ENCODE measurements at places on chromosomes 1 and 21.
A peak's percentile ranks its signal among the peaks of the same experiment; 100 is the strongest.

DNA sequence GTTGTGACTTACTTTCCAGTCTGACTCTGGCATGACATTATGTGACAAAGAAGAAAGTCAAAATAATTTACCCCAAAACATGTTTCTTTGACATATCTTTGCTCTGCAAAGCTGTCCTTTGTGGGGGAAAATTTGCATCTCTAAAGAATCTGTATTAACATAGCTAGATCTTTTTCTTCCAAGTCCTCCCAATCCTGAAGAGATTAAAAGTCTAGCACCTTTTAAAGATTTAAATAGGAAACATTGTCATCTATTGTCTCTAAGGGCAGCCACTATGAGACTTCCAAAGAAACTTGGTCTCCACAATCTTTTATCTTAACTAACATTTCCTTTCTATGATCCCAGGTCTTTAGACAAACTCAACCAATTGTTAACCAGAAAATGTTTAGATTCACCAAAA is 16.0 kb downstream of the LRRC3 start:
- DNase-seq = no peak

GRCh38 chr1:207021876-207022596 is 10.5 kb downstream of the C1orf116 start:
- no peak for DNase-seq

GRCh38 chr1:111594306-111594693 is 25.3 kb upstream of the RAP1A start:
- DNase-seq = no peak

GRCh38 chr21:15206514-15206913 is 141.7 kb upstream of the NRIP1 start:
- DNase-seq = no peak

DNA sequence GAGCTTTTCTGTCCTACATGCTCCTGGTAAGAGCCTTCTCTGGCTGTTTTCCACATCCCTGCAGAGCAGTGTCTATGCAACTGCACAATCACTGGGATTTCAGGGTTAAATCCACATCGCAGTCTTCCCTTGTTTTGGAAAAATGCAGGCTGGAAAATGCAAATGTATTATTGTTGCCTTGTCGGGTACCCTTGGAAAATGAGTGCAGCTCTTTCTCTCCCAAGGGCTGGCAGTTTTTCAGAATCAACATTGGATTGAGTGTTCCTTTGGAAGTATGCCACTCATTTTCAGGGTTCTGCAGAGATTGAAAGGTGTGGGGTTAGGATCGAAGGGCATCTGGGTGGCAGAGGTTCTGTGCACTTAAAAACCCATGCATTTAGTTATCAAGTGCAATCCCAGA is 3.2 kb downstream of the NOS1AP start:
- DNase-seq = no peak

DNA sequence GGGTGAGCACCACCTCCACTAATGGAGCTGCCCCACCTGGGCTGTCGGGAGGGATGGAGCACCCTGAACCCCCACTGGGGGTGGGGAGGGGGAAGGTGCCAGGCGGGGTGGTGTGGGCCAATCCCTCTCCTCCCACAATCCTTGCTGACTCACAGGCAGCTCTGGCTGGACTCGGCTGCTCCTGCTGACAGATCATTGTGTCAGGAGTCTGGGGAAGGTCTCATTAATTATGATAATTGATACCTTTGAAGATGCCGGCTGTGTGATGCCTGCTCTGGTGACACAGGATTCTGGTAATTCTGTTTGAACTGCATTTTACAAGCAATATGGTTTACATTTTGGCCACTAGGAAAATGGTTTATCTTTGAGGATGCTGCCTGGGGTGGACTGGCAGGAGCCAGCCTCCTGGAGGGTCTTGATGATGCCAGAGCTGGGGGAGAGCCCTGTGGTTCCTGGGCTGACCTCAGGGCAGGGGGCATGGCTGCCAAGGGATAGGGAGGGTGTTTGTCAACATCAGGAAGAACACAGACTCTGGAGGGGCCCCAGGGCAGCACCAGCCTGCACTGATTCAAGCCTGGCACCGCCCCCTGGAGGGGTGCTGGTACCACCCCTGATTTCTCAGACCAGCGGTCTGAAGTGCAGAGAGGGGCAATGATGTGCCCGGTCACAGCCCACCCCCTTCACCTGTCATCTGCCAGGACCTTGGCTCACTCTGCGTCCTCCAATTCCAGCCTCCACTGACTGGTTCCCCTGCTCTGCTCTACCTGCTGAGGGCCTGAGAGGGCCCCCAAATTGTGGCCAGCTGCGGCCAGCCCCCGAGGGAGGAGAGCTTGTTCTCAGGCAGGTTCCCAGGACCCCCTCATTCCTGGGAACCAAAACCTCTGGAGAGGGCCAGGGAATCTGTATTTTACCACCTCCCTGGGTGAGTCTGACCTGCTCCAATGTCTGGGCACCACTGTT is 338.8 kb downstream of the MATN1 start:
- DNase-seq = no peak

DNA sequence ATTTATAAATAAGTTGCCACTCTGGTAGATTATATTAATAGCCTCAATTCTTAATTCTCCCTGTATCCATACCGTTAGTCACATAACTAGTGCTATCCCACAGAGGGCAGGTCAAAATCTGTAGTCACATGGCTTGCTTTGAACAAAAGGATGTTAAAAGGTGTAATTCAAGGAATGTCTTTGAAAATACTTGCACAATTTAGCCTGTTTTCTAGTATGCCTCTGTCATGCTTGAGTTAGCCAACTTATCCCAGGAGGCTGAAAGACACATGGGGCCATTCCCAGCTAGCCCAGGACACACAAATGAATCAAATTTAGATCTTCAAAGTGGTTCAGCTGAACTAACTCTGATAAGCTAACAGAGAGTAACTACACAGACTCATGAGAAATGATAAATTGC is 758.5 kb upstream of the NEGR1 start:
- no peak for DNase-seq

GRCh38 chr21:42465008-42465802 is 30.8 kb downstream of the RSPH1 start:
- no peak for DNase-seq

GRCh38 chr1:54792686-54793282 is 8.3 kb downstream of the TTC22 start:
- DNase-seq = no peak

- no peak for DNase-seq
These were observed 144.7 kb upstream of the SPATA6 start for GRCh38 chr1:48616710-48617109.

DNA sequence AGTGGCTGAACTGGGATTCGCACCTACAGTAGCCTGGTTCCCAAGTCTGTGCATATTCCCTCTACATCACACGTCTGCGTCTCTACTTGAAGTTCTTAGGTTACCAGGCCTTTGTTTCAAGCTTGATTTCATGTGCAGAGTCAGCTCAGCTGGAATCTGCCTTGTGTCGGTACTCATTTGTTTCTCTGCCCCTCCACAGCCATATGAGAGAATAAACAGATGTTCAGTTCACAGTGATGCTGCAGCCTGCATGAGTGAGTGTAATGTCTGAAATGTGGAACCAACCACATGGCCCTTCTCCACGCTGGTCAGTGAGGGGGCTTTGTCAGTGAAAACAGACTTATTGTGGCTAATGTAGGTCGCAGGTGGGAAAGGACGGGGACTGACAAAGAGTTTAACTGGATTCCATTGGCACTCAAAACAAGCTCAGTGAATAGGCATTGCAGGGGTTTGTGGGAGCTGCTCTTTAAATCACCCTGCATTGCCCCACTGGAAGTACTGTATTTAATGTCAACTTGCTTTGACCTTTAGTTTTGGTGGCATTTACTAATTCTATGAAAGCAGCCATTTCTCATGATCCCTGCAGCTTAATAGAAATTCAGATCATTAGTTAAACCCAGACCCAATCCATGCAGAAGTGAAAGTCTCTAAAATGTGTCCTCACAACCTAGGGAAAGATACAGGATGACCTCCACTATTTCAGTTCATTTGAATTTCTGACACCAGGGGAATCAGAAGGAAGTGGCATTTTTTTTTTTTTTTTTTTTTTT is 136.4 kb upstream of the FAM78B start:
- no peak for DNase-seq

- no peak for DNase-seq
These were observed 91.6 kb downstream of the ZNF648 start for GRCh38 chr1:181969902-181970301.

DNA sequence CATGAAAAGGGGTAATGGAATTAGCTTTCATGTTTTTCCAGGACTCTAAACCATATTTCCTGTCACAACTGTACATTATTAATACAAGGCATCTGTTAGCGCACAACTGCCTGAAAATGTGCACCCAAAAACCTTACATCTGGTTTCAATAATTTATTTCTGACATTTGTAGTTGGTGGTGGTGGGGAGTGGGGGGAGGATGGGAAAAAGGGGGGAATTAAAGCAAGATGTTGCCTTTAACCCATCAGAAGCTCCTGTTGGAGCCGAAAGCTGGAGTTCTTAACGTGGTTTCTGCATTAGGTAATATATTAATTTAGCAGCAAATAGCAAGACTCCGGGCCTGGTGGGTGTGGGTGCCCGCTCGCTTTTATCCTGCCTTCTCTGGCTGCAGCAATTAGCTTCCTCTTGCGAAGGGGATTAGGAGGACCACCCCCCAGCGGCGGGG is 36.9 kb upstream of the HHAT start:
- DNase-seq = peak; percentile 86

GRCh38 chr1:9401080-9401453 is 108.4 kb downstream of the SPSB1 start:
- no peak for DNase-seq

- DNase-seq = no peak
These were observed 16.1 kb upstream of the ATP1B1 start for GRCh38 chr1:169090308-169090899.

DNA sequence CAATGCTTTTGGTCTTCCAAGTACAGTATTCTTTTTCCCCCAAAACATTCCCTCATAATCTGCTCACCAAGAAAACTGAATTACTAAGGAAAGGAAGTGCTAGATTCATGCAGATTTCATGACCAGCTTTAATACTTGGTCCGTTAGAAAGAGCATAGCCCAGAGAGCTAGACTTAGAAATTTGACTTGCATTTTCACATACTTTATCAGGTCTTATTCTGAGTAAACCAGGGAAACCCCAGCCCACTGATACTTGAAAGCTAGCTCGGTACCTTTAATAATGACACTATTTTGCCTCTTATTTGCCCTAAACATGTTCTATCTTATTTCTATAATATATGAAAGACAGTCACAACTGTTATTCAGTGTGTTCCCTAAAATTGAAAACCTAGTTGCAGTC is 204.5 kb downstream of the TTLL7 start:
- no peak for DNase-seq

DNA sequence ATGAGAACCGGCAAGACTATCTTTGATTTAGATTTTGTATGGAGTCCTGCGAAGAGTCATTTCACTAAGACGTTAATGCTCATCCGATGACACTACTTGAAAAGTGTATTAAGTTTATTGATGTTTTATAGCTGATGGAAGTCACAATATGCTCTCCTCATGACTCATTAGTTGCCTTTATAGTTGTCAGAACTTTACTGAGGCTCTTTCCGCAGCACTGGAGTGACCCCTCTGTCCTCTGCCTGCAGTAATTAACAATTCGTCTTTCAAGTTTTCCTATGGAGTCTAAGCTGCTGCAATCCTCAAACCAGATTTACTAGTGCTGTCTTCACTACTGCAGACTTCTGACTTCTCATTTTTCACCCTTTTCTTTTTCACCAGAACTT is 853 bp downstream of the USP16 start:
- DNase-seq = peak; percentile 55

DNA sequence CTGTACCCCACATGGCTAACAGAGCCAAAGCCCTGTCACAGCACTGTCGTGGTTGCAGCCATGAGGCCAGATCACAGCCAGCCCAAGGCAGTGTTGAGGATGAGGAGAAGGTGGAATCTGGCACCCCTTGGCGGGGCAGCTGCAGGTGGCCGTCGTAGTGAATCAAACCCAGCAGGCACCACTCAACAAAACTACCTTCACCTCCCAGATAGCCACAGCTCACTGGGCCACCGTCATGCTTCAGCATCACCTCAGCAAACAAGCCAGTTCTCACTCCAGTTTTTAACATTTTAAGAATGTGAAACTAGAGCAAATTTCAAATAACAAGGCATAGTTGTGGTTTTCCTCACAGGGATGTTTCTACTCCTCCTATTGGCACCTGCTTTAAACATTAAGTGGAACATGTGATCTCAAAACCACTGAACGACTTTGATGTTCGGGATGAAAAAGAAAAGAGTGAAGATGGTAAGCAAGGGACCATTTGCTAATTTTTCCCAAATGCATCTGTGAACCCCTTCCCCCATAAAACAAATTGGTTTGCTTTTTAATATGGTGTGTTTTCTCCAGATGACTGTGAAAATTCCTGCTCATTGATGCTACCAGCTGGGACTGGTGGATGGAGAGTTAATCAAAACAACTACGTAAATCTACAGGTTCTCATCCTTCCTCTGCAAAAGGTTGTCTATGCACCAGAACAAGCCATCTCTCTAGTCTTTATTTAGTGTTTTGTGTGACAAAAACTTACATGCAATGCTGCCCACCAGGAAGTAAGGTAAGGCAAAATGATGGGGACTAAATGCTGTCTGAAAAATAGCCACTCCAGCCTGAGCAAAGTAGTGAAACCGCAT is 45.5 kb downstream of the TOR1AIP2 start:
- no peak for DNase-seq

GRCh38 chr1:15439325-15439724 is 1.1 kb downstream of the CTRC start:
- DNase-seq = no peak

DNA sequence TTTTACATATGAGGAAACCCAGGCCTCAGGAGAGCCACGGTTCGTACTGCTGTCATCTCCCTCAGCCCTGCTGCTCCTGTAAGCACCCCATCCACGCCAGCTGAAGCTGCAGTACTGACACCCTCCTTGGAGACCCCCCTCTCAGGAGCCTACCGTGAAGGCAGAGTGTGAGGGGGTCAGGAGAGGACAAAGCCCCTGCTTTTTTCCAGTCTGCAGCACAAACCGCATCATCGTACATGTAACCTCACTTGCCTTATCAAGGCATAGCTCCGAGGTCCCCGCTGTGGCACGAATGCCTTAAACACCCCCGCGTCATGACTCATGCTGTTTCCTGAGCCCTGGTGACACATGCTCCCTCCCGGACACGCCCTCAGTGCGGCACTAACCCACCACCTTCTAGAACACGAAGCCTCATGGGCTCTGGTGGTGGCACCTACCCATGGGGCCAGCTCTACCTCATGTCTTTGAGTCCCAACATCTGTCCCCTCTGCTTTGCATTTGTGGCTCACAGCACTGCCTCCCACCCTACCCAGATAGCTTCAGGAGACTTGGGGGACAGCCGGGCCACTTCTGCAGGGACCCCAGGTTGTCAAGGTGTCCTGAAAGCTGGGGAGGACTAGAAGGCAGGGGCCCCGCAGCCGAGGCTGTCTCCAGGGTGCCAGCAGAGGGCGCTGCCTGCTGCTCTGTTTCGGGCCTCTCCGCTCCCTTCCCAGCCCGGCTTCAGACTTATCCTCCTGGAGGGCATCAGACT is 4.9 kb downstream of the SH3BGRL3 start:
- peak; percentile 96 for DNase-seq

GRCh38 chr1:192401825-192402224 is 85.0 kb downstream of the RGS21 start:
- DNase-seq = peak; percentile 24

- no peak for DNase-seq
These were observed 40.1 kb downstream of the AJAP1 start for GRCh38 chr1:4694492-4694891.

GRCh38 chr1:245345191-245345884 is 190.6 kb downstream of the KIF26B start:
- no peak for DNase-seq

- DNase-seq = peak; percentile 40
These were observed 280.9 kb downstream of the TPR start for GRCh38 chr1:186094172-186094571.

GRCh38 chr1:182193908-182194550 is 132.5 kb upstream of the ZNF648 start:
- peak; percentile 98 for DNase-seq
